Renal pelvis (tissue), 12 donors: ENCODE measurements at places on chromosomes 1 and 21.
A peak's percentile ranks its signal among the peaks of the same experiment; 100 is the strongest.

DNA sequence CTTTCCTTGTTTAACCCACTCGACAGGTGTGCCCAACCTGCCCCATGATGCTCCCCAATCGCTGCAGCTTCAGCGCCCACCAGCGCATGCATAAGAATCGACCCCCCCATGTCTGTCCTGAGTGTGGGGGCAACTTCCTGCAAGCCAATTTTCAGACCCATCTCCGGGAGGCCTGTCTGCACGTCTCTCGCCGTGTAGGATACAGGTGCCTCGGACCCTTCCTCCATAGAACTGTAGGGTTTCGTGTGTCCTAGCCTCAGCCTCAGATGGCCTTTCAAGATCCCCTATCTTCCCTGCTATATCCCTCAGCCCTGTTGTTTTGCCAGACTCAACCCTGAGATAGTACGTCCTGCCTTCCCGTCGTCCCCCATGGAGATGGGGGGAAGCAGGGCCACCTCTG, 6.4 kb downstream of the ZNF687 start:
- DNase-seq: no peak

GRCh38 chr1:116515702-116516101, 55.1 kb downstream of the CD58 start:
- no peak for DNase-seq

GRCh38 chr1:39732730-39733129, 6.0 kb upstream of the PPIE start:
- no peak for DNase-seq

DNA sequence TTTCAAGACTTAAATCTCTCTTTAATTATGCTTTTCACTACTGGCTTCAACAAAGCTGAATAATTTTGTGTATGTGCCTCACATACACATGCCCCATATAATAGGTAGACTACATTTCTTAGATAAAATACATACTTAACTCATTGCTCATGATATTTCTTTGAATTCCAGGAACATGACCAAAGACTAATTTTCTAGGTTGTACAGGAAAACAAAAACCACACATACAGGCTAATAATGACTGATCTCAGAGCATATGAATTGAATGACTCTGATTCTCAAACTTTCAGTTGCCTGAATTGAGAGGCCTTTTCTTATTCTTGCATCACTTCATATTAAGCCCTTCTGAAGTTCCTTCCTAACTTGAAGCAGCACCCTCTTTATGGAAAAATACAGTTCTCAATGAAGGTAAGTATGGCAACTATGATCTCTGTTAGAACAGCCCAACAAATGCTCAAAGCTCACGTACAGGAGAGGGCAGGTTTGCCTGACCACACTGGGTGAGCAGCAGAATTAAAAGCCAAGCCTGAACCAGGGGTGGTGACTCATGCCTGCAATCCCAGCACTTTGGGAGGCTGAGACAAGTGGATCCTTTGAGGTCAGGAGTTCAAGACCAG, 22.6 kb upstream of the UAP1 start:
- DNase-seq: no peak

DNA sequence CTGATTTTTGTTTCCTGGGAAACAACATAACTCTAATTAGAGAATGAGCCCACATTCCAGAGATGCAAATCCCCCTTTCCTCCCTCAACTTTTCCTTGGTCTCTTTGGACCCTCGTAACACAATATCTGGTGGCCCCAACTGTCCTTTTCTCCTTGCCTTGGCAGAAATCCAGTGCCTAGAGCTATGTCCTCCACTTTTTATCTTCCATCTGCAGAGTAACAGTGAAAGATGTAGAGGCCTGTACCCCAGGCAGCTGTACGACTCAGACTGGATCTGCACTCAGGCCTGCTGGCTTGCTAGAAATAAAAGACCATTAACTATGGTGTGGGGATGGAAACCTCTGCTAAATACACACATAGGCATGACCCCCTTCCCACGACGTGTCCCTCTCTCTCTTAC, 72.0 kb downstream of the WARS2 start:
- DNase-seq: no peak

GRCh38 chr1:205994346-205994745, 8.8 kb downstream of the RAB7B start:
- DNase-seq: no peak

GRCh38 chr1:178931858-178932551, 61.1 kb upstream of the ANGPTL1 start:
- peak; percentile 27 for DNase-seq

DNA sequence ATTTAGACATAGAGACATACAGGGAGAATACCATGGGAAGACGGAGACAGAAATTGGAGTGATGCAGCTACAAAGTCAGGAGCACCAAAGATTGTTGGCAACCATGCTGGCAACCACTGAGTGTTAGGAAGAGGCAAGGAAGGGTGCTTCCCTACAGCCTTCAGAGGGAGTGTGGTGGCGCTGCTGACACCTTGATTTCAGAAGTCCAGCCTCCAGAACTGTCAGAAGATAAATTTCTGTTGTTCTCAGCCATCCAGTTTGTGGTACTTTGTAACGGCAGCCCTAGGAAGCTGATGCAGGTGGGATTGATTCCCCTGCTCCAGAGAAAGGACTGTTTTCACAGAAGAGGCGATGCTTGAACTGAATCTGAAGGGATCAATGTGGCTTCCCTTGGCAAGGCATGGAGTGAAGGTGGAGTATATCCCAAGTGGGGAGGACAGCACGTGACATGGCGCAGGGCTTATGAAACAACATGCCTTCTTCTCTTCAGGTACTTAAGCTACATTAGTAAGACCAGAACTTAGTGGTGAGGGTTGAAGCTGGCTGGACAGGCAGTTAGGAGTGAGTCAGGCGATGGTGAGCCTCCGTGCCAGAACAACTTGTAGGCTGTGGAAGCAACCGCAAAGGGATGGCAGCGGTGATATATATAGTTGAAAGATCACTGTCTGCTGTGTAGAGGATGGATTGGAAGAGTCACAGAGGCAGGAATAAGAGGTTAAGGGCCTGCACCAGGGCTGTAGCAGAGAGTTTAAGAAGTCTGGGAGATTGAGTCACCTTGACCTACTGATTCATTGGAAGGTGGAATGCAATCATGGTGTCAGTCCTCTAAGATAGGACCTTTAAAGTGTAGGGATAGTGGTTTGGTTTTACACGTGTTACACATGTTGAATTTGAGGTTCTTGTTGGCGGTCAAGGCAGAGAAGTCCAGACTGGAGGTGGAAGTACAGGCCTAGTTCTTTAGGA, 2.1 kb downstream of the LEPR start:
- DNase-seq: no peak

- no peak for DNase-seq
These were observed 4.4 kb upstream of the ALG6 start for GRCh38 chr1:63363014-63363413.

GRCh38 chr1:216457356-216457755, 34.1 kb upstream of the USH2A start:
- peak; percentile 11 for DNase-seq

- DNase-seq: no peak
These were observed 75.5 kb downstream of the ASTN1 start for GRCh38 chr1:177088966-177089365.

- no peak for DNase-seq
These were observed 136.9 kb upstream of the SAMSN1 start for GRCh38 chr21:14683063-14683462.

DNA sequence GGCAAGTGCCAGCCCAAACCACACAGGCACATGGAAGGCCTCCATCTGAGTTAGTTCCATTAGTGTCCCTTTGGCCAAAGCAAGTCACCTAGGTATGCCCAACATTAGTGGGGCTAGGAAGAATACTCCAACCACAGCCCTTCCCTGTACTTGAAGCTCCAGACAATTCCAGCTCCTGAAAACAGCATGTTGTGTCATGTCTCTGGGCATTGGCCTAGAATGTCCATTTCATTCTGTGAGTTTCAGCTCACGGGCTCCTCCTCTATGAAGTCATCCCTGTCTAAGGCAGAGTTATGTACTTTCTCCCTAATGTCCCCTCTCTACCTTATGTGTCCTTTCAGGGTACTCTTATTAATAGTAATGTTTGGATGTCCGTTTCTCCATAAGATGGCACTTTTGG, 96.5 kb upstream of the SPATA6 start:
- DNase-seq: no peak

- DNase-seq: no peak
These were observed 51.2 kb downstream of the STUM start for GRCh38 chr1:226599636-226600238.

DNA sequence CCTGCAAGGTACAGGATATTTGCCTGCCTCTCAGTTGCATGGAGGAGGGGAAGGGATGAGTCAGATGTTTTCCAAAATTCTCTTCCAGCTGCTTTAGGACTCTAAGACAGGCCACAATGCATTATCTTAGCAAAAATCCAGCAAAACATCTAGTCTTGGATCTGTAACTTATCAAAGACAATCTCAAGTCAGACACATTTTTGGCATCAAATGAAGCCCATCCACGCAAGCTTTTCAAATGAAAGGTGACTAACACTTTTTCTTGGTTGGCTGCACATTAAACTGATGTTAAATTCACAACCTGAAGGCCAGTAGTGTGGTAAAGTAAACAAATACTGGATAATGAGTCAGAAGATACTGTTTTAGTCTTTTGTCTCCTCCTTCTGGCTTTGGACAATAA, 21.3 kb downstream of the FAM78B start:
- no peak for DNase-seq

DNA sequence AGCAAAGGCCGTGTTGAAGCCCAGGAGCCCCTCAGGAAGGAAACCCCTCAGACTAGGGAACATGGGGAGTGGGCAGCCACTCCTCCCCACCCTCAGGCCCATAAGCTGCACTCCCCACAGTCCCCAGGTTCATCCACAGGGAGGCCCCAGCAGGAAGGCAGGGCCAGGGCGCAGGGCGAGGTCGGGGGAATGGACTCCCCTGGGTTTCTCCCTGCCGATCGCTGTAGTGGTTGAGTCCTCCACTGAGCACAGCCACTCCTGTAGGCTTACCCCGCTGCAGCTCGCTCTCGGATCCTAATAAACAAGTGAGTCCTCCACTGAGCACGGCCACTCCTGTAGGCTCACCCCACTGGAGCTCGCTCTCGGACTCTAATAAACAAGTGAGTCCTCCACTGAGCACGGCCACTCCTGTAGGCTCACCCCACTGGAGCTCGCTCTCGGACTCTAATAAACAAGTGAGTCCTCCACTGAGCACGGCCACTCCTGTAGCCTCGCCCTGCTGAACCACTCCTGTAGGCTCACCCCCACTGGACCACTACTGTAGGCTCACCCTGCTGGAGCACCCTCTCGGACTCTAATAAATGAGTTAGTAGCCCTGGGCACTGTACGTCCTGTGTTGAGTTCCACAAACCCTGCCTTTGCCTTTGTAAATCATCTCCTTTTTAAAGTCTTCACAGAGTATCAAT, 16.2 kb upstream of the COL18A1 start:
- DNase-seq: no peak
